ENCODE measurements at places on chromosomes 7 and 10. TPM values are rescaled to one million over a fixed set of nuclear protein-coding genes. Genes with fewer than 3 reads are reported as not detected.

Gene IL15RA
- total RNA-seq: 16.4 TPM

Gene UNCX
- total RNA-seq: not detected

DNA sequence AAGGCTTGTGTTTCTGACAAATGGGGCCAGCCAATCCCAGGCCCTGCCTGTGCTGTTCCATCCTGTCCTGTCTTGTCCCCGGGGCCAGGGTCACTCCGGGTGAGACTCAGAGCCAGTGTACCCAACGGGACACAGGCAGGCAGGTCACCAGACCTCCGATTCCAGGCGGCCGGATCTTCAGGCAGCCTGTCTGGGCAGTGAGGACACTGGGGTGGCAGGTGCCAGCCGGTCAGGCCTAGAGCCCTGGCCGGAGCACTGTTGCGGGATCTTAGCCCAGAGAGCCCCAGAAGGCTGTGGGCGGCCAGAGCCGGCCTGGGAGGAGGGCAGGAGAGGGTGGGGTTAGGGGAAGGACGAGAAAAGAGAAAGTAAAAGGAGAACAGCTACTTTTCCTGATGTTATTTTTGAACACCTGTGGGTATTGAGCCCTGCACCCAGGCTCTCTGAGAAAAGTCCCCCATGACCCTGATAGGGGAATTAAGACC lies 134.3 kb upstream of the TNRC18 start:
- peak; percentile 85 for DNase-seq

Gene TMEM213
- total RNA-seq: not detected

GRCh38 chr7:84100866-84101265 lies 93.7 kb downstream of the SEMA3A start:
- DNase-seq: no peak

Gene STEAP1
- 15.2 TPM for total RNA-seq

Gene FOXI2
- 0.36 TPM for total RNA-seq
